GF-D8 (cell line): ENCODE measurements at places on chromosomes 12 and 14.
A peak's percentile ranks its signal among the peaks of the same experiment; 100 is the strongest.

GRCh38 chr14:81767266-81767995 lies 233.8 kb upstream of the SEL1L start:
- peak; percentile 43 for DNase-seq

DNA sequence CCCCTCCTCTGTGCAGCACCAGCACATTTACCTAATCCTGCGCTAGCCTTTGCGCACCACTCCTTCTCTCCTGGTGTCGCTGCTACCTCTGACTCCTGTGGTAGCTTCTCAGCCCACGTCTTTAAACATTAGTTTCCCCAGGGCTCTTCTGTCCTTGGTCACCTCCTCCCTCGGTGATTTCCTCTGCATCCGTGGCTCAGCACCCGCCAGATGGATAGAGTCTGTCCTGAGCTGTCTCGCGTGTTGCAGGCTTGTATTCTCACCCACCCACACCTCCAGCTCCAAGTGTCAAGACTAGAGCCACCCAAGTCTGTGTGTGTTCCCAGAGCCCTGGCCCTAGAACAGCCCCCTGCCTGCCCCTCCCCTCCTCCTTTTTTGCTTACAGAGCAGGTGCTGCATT lies 83.2 kb downstream of the EML1 start:
- no peak for DNase-seq

GRCh38 chr12:110581931-110582275 lies 1.2 kb downstream of the PPTC7 start:
- no peak for DNase-seq

DNA sequence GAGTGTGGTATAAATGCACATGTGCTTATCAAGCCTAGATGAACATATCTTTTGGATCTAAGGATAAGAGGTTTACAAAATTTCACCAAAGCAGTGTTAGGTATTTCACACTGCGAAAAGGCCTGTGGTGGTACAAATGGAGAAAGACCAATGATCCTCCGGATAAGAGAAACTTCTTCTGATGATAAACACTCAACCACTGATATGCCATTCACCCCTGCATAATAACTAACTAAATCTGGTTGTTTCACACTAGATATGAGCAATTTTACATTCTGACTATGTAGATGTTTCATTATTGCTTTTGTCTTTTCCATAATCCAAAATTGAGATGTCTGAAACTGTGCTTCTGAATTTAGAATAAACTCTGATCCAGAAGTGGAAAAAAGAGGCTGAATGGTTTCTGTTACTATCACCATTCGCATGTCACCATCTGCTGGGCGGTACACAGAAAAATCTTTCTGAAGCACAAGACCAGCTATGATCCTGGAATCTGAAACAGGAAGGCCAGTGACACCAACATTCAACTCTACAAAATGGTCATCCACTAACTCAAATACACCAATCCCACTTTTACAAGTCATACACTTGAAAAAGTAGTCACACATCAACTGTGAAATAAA lies 1.3 kb downstream of the BBS10 start:
- peak; percentile 22 for DNase-seq

DNA sequence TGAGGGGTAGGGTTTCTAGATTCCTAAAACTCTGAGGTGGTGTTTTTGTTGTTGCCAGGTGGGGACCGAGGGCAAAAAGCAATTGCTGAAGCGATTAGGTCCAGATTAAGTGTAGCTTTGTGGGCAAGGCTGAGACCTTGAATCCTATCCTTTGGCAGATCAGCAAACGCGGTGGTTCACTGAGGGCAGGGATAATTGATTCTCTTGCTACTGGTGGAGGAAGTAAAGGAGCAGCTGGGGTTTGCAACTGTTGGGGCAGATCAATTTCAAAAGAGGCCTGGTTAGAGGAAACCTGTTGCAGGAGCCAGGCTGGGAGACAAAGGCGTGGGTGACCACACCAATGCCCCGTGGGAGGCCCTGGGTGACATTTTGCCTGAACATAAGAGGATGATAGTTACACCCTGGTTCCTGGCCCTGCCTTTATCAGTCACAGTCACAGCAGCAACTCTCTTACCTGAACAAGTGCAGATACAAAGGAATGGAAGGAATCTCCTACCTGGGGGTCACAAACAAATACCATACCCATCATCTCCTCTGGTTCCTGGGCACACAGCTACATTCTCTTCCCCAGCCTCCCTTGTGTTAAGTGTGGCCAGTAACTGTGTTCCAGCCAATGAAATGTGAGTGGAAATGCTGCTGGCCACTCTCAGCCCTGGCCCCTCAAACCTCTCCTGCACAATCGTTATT lies 43.3 kb upstream of the RASSF3 start:
- peak; percentile 50 for DNase-seq

DNA sequence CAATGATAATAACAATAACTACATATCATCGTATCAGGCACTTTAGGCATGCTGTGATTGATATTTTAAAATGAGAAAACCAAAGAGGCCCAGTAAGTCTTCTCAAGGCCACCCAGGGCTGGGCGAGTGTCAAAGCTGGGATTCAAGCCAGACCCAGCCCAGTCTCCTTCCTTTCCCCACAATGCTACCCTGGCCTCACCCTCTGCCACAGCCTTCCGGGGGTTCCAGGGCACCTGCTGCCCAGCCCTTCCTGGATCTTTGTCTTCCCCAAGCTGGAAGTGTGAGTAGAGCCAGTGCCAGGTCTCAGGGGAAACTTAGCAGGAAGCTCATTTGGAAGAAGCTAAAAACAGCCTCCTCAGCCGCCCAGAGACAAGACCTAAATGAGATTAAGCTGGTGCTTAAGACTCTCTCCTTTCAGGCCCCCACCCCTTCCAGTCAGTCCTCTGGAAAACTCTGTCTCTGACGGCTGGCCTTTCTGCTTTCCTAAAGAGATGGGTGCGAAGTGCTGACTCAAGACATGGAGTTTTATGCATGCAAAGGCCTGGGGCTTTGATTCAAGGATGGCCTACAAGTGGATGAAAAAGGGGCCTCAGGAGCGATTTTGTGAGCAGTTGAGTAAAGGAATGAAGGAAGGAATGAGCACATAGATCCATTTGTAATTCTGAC lies 184.2 kb downstream of the KCNA5 start:
- DNase-seq: no peak
